Calu3 (cell line): ENCODE measurements at places on chromosomes 4 and X. TPM values are rescaled to one million over a fixed set of nuclear protein-coding genes. Genes with fewer than 3 reads are reported as not detected.

DNA sequence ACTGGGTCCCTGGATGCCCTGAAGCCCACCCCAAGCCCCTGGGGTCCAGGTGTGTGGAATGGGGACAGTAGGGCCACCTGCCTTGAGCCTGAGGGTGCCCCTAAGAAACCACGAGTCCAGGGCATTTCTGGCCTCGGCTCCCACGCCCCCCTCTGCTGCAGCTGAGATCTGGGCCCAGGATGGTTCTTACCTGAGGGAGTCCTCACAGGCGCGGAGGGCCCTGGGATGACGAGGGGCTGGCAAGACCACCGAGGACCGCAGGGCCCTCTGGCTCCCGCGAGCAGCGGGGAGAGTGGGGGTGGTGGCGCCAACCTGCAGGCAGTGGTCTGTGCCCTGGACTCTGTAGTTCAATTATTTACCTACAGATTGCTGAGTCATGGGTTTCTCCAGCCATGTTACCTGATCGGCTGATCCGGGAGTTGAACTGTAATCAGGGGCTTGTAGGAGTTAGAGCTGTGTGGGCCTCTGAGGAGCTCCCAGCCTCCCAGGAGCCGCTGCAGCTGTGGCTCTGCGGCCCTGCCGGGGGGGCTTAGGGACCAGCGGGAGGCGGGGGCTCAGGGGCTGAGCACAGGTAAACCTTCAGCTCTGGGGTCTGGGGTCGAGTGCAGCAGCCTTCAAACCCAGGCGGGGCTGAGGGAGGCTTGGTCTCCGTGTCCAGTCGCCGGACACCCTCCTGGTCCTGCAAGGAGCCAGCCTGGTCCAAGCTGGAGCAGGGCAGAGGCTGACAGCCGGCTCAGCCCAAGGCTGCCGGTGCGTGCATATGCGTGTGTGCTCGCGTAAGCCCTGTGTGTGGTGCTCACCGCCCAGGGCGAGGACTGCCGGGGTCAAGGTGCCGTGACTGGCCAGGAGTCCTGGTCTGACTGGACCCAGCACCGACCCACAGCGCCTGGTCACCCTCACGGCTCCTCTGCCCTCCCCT lies at the start of gene SLC26A1:
Gene SLC26A1 (minus strand): TSS at position 294 of the 919 bp plus-strand sequence. CDS start 1,701 bp downstream, outside the sequence.
- no peaks in the 10 kb centered on the region for H3K4me1 ChIP-seq
- no peak for DNase-seq
- peak within 1 kb of the TSS; percentile 34 for H3K4me3 ChIP-seq
- H3K27ac ChIP-seq = peak within 1 kb of the TSS; percentile 39
- peaks cover 6% of the 10 kb centered on the region for H3K27me3 ChIP-seq

DNA sequence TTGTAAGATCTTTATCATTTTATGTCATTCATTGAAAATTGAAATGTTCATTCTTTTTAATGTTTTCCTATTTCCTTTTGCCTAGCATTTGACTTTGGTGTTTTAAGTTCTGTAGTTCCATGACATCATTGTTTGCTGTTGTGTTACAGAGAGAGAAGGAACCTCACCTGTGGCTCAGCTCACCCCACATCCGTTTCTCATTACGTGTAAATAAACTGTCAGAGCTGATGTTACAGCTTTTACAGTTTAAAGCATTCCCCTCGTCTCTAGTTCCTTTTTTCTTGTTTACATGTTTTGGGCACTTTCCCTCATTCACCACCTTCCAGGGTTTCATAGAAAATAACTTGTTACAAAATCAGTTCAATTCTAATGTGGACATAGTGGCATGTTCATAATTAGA lies 137.2 kb downstream of the FNIP2 start:
- no peaks in the 10 kb centered on the region for H3K27me3 ChIP-seq
- peaks cover 4% of the 10 kb centered on the region for H3K36me3 ChIP-seq
- DNase-seq = no peak
- H3K4me1 ChIP-seq = no peaks in the 10 kb centered on the region
- no peak overlapping the region for H3K4me3 ChIP-seq

GRCh38 chr4:152942346-152942745 lies 6.2 kb downstream of the FHDC1 start:
- DNase-seq = no peak
- H3K36me3 ChIP-seq = peaks cover 13% of the 10 kb centered on the region
- no peak overlapping the region for H3K4me3 ChIP-seq
- H3K27ac ChIP-seq = no peak overlapping the region

The SPANXN3 gene
- total RNA-seq = not detected in 2 replicates

The SSX1 gene
- total RNA-seq = not detected in 2 replicates

The PPEF1 gene
- not detected in 2 replicates for total RNA-seq

The SH2D1A gene
- not detected in 2 replicates for total RNA-seq

The PRR32 gene
- total RNA-seq = not detected in 2 replicates
